Stimulated activated CD8-positive, alpha-beta memory T cell treated with anti-CD3 and anti-CD28 coated beads, Interleukin-4, amount 100 ng/mL, for 1 hour (primary cell): ENCODE measurements at places on chromosomes 11 and 22.

DNA sequence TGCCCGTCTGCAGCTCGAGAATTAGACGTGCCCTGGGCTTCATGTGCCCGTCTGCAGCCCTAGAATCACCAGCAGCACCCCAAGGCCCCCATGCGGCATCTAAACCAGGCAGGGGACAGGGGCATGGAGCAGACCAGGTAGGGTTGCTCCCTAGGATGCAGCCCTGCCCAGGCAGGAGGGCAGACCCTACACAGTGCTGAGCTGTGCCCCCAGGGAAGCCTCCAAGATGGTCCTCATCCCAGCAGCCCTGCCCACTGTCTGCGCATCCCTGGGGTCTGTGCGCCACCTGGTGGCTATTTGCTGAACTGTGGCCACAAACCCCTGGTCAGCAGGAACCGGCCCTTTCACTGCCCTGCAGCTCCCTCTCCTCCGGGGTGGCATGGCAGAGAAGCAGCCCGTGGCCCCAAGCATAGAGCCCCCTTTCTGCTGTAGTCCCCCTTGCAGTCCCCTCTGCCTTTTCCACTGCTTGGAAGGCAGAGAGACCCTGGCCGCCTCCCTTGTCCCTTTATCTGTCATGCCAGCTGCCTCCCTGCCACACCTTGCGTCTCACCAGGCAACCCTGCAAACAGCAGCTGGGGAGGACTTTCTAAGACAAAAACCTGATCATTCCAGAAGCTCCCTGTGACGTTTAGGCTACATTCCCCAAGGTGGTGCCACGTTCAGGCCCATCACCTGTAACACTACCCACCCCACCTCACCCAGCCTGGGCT lies 86.6 kb downstream of the KCNQ1 start:
- peak; percentile 48 for DNase-seq

- DNase-seq = no peak
These were observed 26.4 kb downstream of the LRFN4 start for GRCh38 chr11:66883016-66883965.

DNA sequence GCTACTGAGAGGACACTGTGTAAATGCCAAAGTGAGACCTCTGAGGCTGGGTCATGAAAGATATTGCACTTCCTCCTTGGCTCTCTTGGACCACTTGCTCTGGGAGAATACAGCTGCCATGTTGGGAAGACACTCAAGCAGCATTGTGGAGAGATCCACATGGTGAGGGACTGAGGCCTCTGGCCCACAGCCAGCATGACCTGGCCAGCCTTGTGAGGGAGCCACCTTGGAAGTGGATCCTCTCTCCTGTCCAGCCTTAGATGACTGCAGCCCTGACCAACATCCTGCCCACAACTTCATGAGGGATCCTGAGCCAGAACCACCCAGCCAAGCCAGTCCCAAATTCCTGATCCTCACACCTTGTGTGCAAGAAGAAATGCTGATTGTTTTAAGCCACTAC lies 30.4 kb downstream of the MB start:
- no peak for DNase-seq

DNA sequence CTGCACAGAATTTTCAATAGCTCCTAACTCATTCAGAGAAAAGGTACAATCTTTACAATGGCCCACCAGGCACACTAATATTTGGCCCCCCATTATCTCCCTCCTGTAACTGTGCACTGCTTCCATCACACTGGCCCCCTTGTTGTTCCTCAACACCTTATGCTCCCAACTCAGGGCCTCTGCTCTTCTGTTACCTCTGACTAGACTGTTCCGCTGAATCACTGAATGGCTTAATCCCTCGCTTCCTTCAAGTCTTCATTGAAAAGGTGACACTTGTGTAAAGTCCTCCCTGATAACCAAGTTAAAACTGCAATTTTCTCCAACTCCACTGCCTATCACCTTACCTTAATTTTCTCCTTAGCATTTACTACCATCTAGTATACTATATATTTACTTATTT lies 21.8 kb downstream of the PIK3C2A start:
- no peak for DNase-seq

GRCh38 chr22:20976291-20976877 lies 5.7 kb upstream of the LZTR1 start:
- DNase-seq = no peak
